ENCODE measurements at places on chromosomes 7 and 10.

DNA sequence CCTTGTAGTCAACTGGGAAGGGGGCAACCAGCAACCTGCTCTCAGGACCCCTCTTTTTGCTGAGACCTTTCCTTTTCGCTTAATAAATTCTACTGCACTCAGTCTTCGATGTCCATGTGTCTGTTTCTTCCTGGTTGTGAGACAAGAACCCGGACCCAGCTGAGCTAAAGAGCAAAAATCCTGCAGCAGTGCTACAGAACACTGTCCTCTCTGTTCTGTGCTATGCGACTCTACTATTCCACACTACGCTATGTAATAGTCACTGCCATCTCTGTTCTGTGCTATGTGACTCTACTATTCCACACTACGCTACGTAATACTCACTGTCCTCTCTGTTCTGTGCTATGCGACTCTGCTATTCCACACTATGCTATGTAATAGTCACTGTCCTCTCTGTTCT lies 34.3 kb downstream of the DIP2C start:
- DNase-seq, result no peak

DNA sequence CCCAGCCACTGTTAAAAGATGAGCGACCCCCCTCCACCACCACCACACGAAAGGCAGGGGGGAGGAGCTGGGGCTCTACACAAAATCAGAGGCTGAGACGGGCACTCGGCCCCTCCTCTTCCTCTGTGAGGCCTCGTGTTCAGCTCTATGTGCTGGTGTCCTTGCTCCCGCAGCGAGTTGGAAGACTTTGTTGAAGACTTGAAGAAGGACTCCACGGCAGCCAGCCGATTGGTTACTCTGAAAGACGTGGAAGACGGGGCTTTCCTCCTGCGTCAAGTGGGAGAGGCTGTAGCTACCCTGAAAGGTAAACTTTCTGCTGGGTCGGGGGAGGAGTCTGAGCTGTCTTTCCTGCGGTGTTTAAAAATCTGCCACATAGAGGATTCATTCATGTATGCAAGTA lies 203.7 kb downstream of the ARHGAP21 start:
- DNase-seq, result peak; percentile 44

- DNase-seq, result no peak
Measured at GRCh38 chr10:104614245-104614831, 26.8 kb upstream of the SORCS3 start.

GRCh38 chr7:12470930-12471329 lies 67.3 kb upstream of the VWDE start:
- no peak for DNase-seq

DNA sequence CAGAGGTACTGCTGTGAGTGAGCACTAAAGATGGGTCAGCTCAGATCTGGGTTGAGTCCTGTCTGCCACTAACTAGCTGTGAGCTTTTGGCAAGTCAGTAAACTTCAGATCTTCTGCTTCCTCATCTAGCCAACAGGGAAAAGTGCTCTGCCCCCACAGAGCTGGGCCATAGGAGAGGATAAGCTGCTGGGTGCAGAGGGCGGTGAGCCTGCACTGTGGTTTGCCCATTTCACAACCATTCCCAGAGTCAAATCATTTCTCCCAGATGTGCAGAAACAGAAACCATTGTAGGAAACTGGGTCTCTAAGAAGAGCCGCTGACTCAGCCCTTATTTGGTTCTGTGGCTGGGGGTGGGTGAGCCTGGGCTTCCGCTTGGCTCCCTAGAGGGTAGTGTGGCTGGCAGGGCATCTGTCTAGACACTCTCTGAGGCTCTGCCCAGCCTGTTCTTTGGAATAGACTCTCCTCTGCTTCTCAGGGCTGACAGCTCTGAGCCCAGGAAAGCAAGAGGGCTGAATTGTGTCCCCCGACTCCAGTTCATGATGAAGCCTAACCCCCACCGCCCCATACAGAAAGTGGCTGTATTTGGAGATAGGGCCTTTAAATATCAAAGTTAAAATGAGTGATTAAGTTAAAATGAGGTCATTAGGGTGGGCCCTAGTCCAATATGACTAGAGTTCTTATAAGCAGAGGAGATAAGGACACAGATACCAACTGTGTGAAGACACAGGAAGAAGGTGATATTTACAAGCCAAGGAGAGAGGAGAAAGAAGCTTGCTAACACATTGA lies 29.5 kb upstream of the ARHGAP22 start:
- peak; percentile 65 for DNase-seq

- DNase-seq, result peak; percentile 56
Measured at GRCh38 chr7:35036361-35037171, 719 bp downstream of the DPY19L1 start.

- DNase-seq, result no peak
Measured at GRCh38 chr7:38027884-38028455, 107.5 kb downstream of the EPDR1 start.

GRCh38 chr7:1758028-1758858 lies 88.2 kb downstream of the ELFN1 start:
- DNase-seq, result peak; percentile 22

DNA sequence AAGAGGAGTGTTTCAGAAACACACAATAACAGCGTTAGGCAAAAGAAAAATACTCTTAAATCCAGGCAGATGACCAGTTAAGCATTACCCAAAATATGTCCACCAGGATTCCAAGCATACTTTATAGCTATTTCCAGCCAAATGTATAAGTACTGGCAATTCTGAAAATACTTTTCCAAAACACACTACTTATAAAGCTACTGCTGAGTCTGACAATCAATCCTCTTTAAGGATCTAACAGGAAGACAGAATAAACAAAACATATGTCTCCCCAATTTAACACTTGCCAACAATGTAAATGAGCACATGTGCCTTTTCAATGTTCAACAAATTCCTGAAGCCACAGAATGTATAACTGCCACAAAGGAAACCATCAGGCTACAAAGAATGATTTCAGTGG lies 370.9 kb downstream of the SORCS1 start:
- no peak for DNase-seq

DNA sequence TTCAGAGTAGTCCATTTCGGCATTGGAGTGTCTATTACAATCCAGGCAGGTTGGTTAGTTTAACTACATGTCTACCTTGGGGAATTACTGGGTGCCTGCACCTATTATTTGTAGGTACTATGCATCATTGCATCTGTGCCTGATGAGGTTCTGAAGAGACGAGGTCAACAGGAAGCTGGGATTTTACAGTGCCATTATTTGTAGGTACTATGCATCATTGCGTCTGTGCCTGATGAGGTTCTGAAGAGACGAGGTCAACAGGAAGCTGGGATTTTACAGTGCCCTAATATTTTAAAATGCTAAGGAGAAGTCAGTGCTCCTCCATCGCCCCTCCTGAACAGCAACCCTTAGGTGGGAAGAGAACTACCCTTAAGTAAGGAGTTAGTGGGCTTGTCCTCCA lies 41.7 kb downstream of the NPY start:
- no peak for DNase-seq

- no peak for DNase-seq
Measured at GRCh38 chr7:117750612-117751563, 122.4 kb downstream of the CTTNBP2 start.

DNA sequence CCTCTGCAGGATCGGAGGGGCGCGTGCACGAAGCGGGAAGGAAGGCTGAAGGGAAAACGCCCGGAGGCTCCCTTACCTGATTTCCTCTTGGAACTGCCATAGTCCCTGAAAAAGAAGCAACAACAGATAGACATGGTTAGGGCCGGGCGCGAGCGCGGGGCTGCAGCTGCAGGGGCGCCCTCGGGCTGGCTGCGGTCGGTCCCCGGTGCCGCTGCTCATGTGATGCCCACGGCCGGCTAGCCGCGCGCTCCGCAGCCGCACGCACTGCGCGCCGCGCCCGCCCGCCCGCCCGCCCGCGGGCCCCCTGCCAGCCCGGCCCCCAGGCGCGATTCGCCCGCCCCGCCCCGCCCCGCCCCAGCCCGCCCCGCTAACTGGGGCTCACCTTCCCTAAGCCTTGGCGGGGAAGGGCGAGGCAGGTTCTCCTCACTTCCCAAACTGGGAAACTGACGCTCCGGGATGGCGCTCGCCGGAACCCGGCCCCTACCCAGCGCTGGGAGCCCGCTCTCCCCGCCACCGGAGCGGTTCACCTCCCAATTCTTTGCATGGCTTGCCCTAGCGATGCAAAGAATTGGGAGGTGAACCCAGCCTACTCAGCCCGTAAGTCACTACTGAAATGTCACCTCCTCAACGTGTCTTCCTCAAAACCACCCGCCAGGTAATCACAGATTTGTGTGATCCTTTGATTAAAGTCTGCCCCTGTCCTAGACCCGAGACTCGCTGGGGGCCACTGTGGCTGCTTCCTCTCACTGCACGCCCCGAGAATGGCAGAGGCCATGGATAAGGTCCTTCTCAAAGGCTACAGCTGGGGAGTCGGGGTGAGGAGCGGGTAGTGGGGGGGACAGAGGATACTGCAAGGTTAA lies 162.2 kb downstream of the SH3PXD2A start:
- DNase-seq, result no peak

- DNase-seq, result peak; percentile 60
Measured at GRCh38 chr10:87861566-87861952, 1.8 kb downstream of the KLLN start.

GRCh38 chr10:32341596-32341995 lies 5.4 kb downstream of the EPC1 start:
- no peak for DNase-seq

DNA sequence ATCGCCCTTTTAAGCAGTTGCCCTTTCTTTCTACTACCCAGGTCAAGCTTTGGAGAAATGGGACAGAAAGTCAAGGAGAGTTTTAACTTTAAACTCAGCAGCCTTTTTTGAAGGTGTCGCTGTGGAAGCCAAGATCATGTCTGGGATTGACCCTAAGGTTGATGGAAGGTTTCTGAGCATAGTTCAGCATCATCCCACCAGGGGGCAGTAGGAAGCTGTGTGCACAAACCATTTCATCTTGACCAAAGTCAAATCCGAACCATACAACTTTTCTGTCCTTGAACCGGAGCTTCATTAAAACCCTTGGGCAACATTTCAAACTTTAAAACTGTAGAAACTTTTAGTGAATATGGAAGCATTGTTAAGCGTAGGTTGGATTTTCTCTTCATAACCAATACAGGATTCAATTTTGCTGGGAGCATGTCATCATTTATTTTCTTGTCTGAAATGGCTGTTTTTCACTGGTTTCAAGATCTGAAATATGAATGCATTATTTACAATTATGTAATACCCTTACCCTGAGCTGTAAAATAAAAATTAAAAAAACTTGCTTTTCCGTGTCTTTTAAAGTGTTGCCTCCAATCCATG lies 214.4 kb upstream of the KIAA1217 start:
- no peak for DNase-seq

DNA sequence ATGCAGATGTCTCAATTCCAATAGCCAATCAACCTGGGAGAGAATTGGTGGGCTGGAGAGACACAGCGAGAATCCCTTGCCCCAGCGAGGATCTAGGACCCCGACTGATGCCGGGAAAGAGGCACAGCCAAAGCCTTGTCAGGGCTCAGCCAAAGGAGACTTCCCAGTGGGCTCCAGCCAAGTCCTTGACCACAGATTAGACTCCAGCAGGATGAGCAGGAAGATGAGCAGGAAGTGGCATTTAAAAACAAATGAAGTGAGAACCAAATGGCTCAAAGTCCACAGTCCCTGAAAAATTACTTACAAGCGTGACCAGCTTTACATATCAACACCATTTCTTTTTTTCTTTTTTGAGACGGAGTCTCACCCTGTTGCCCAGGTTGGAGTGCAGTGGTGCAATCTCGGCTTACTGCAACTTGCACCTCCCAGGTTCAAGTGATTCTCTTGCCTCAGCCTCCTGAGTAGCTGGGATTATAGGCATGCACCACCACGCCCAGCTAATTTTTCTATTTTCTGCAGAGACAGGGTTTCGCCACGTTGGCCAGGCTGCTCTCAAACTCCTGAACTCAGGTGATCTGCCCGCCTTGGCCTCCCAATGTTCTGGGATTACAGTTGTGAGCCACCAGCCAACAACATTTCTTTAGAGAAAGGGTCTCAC lies 40.2 kb downstream of the CTBP2 start:
- no peak for DNase-seq

GRCh38 chr7:143280566-143280965 lies 4.2 kb upstream of the TMEM139 start:
- DNase-seq, result no peak

DNA sequence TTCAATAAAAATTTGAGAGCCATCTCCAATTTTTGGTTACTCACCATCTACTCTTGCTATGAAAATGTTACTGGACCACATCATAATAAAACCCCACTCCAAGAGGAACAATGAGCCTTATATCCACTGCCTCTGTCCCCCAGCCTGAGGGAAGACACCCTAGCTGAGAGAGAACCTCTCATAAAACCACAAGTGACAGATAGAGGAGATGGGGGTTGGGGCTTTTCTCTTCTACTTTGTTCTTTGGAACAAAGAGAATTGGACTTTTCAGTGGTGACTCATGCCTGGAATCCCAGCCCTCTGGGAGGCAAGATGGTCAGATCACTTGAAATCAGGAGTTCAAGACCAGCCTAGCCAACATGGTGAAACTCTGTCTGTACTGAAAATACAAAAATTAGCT lies 27.6 kb upstream of the TAS2R16 start:
- DNase-seq, result no peak

DNA sequence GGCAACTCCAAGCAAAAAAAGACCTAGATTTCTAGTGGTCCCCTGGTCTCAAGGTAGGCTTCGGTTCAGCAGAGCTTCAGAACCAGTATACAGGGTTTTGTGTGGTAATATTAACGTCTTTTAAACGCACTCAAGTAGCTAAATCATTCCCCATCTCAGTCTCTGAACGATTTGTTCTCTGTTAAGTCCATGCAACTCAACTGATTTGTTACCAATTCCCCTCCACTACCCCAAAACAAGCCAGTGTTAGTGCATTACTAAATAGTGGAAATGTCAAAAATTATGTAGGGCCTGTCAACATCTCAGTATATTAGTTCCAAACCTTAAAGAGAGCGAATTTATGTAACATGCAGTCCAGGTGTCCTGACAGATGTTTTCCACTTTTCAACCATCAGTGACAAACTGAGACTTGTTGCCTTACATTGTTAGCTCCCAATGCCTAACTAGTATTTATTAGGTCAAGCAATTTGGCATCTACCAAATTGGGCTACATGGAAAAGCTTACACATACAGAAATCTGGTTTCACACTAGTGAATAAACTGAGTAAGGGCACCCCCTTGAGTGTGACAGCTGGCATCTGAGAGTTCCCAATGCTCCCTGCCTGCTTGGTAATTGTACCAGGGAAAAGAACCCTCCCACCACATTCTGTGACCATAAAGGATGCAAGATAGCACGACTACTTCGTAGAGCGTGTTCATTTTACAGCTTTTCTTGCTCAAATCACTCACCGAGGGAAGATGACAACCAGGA lies 12.2 kb downstream of the HNRNPA2B1 start:
- DNase-seq, result peak; percentile 54

GRCh38 chr10:10605551-10606081 lies 412.1 kb upstream of the CELF2 start:
- DNase-seq, result no peak

Measured in CD4-positive, alpha-beta T cell treated with Interferon alpha-2 for 1 hour (primary cell).